Natural killer cell treated with Interleukin-12 subunit alpha and Interleukin-12 subunit beta and Interleukin-15 and Interleukin-18, amount 100 ng/mL, for 72 hours (primary cell): ENCODE measurements at places on chromosomes 1 and 21. TPM values are rescaled to one million over a fixed set of nuclear protein-coding genes. Genes with fewer than 3 reads are reported as not detected.
A peak's percentile ranks its signal among the peaks of the same experiment; 100 is the strongest.

The DMBX1 gene
- total RNA-seq, result 0.47 TPM

DNA sequence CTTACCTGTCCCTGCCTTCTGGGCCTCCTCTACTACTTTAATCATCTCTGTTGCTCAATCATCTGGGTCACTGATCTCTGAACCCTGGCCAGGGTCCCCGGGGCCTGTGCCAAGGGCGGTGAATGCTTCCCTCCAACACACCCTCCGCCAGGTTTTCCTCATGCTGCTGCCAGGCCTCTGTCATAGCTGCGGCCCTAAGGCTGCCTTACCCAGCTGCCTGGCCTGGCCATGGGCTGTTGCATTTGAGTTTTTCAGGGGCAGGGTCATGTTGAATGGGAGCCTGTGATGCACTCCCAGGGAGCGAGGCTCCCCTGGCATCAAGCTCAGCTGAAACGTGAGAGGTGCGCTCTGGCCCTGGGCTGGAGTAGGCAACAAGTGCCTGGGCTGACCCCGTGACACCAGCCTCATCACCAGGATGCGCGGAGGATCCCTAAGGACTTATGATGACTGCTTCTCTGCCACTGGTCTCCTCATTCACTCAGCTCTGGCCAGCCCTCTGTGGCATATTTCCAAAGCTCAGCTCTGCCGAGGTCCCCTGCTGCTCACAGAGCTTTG, 7.6 kb downstream of the EDN2 start:
- DNase-seq, result no peak

DNA sequence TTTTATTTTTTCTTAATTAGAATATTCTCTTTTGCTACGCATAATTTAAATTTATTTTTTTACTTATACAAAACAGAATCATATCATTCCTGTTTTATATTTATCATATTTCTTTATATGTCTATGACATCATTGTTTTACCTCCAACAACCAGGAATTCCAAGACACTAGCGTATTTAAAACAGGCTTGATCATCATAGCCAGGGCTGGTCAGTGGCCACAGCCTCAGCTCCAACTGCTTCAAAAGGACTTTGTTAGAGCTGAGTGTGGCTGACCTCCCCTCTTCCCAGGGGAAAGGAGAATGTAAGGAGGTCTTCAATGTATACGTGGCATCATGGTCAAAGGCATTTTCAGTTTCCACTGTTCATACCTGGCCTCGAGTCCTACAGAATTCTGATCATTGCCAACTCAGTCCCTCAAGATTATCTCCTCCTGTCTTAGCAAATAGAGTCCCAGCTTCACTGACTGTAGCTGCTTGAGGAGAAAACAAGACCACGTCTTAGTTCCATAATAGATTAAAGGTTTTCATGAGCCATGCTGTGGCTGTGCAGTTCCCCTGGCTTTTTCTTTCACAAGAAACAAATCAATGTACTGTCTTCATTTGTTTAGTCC, 444.0 kb downstream of the PTPRC start:
- no peak for DNase-seq

- DNase-seq, result no peak
These were observed 50.2 kb downstream of the RABGAP1L start for GRCh38 chr1:174209347-174210187.

DNA sequence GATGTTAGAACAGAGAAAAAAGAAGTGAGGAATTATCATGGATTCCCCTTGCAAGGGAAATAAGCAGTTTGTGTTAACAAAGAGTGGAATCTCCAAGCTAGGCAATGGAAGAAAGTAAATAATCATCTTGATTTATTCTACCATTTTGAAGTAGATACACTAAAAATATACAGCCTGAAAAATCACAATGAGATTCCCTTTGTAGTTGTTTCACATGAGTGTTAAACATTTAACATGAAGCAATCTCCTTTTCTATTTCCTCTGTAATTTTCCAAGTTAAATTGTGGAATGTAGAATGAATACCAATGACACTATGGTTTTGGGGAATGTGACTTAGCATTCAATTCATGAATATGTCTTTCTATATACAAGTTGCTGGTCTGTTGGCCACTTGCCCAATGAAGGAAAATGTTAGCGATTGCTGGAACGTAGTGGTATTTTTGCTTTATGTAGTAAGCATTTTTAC, 5.7 kb downstream of the TGFB2 start:
- DNase-seq, result no peak

The RLF gene
- total RNA-seq, result 19.5 TPM

DNA sequence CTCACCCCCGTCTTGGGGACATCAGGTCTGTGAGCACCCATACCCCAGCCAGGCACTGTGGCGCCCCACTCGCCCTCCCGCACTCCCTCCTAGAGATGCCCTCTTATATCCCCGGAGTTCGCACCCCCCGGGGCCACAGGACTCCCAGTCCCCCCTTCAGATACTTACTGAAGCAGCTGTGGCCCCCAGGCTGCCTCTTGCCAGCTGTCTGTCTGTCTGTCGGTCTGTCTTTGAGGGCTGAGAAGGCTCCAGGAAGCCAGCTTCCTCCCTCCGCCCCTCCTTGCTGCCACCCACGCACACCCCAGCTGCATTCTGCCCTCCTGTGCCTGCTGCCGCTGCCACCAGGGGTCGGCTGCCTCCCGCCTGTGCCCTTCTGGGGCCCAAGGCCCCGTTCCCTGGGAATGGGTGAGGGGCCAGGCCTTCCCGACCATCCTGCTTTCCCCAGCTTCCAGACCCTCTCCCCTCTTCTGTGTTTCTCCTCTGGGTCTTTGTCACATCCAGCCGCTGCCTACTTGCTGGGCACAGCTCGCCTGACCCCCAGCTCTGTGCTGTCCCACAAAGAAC, at the start of gene PTPN7:
TSS of gene PTPN7 (minus strand) at position 226 of the 564 bp plus-strand sequence. CDS start 1,200 bp downstream, outside the sequence.
- peak; percentile 91 for DNase-seq

DNA sequence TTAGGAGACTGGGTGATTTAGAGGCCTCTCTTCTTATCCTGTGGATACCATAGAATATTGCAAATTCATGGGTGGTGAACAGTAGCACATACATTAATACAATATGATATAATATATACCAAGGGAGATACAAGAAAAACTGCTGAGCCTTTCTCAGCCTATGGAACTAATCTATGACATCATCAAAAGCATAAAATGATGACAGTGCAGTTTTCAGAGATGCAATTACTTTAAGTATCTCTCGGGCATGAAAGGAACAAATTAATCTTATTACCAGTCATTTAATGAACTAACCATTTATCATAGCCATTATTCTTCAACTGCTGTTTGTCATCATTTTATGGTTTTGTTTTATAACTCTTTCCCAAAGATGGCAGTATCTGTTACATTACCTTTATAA, 3.5 kb downstream of the CHODL start:
- DNase-seq, result no peak

DNA sequence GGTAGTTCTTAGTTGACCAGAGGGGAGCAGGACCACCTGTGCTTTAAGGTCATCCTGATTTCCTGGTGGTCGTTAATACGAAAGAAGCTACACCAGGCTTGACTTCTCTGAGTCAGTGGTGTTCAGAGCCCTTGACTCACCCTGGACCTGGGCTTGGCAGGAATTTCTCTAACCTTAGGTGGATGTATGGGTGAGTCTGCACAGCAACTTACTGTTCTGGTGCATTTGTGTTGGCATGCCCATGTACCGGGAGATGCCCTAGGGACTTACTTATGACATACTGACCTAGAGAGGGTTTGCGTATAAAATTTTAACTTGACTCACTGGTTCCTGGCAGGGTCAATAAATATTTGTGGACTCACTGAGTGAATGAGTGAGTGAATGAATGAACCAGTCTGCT, 304.6 kb downstream of the DISC1 start:
- DNase-seq, result no peak

- no peak for DNase-seq
These were observed 32.6 kb downstream of the GRIK3 start for GRCh38 chr1:37001703-37002102.

- DNase-seq, result no peak
These were observed 35.9 kb downstream of the POFUT2 start for GRCh38 chr21:45251635-45252447.
